ENCODE measurements at places on chromosomes 1 and 21. TPM values are rescaled to one million over a fixed set of nuclear protein-coding genes. Genes with fewer than 3 reads are reported as not detected.

- no peak for DNase-seq
Observed at GRCh38 chr1:166511761-166512160, 327.5 kb upstream of the POGK start.

DNA sequence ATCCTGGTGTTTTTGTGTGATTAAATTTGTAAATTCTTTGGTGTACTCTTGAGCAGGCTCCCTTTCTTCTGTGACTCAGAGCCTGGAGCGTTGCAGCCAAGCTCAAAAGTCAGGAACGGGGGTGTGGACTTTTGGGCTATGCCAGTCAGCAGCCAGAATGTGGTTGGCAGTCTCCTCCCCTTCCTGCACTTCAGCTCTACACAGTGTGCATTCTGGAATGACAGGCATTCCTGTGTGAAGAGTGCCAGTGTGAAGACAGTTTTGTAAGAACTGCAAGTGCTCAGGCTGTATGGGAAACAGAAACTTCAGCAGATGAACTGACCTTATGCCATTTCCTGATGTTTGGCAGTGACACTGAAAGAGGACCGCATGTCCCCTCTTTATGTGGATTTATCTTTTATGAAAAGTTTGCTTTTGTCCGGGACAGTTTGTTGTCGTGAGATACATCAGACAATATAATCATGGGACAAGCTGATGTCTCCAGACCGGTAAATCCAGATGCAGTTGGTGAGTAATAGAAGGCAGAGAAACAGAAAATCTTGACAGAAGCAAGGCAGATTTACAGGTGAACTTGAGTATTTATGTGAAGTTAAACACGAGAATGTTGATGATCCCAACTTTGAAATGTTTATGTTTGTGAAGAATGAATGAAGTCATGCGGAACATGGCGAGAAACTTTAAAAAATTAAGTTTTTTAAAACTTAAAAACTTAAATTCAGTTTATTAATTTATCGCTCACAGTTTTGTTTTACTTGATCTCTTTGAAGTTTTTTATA, 67.7 kb upstream of the RCC1 start:
- peak; percentile 92 for DNase-seq

GRCh38 chr1:167115655-167116054, 21.8 kb downstream of the STYXL2 start:
- no peak for DNase-seq

- DNase-seq: no peak
Observed at GRCh38 chr1:7519181-7519860, 251.8 kb upstream of the VAMP3 start.

Gene ZNF593OS
- polyA plus RNA-seq: not detected

Gene PIGK
- polyA plus RNA-seq: 12.7 TPM

DNA sequence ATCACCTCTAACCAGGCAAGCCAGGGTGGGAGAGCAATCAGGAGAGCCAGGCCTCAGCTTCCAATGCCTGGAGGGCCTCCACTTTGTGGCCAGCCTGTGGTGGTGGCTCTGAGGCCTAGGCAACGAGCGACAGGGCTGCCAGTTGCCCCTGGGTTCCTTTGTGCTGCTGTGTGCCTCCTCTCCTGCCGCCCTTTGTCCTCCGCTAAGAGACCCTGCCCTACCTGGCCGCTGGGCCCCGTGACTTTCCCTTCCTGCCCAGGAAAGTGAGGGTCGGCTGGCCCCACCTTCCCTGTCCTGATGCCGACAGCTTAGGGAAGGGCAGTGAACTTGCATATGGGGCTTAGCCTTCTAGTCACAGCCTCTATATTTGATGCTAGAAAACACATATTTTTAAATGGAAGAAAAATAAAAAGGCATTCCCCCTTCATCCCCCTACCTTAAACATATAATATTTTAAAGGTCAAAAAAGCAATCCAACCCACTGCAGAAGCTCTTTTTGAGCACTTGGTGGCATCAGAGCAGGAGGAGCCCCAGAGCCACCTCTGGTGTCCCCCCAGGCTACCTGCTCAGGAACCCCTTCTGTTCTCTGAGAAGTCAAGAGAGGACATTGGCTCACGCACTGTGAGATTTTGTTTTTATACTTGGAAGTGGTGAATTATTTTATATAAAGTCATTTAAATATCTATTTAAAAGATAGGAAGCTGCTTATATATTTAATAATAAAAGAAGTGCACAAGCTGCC, 19.8 kb downstream of the CSF1 start:
- no peak for DNase-seq

Gene PFKFB2
- 1.9 TPM for polyA plus RNA-seq

Gene PROK1
- not detected for polyA plus RNA-seq

GRCh38 chr1:203771901-203772301, 6.9 kb downstream of the LAX1 start:
- DNase-seq: no peak

Gene TXNIP
- polyA plus RNA-seq: 212 TPM

- DNase-seq: no peak
Observed at GRCh38 chr1:32754317-32755097, 51.9 kb upstream of the SYNC start.

Gene NES
- polyA plus RNA-seq: 15.0 TPM

Gene S100A11
- polyA plus RNA-seq: 1,278 TPM

DNA sequence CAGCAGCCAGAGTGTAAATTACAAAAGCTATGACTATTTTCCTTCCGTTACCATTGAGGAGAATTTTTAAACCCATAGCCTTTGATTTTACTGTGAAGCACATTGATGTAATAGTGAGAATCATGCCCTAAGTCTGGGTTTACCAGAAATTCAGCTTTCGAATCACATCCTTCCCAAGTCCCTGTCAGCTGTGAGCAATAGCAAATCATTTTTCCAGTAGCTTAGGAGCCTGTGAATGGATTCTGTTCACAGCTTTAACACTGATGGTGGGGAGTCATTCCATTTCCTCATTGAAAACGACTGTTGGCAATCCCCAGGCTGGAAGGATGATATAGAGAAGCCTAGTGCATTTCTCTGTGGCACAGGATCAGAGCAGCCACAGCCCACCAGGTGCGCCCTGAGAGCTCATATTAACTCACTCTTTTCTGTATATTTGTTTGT, 82.2 kb upstream of the C1orf105 start:
- no peak for DNase-seq

DNA sequence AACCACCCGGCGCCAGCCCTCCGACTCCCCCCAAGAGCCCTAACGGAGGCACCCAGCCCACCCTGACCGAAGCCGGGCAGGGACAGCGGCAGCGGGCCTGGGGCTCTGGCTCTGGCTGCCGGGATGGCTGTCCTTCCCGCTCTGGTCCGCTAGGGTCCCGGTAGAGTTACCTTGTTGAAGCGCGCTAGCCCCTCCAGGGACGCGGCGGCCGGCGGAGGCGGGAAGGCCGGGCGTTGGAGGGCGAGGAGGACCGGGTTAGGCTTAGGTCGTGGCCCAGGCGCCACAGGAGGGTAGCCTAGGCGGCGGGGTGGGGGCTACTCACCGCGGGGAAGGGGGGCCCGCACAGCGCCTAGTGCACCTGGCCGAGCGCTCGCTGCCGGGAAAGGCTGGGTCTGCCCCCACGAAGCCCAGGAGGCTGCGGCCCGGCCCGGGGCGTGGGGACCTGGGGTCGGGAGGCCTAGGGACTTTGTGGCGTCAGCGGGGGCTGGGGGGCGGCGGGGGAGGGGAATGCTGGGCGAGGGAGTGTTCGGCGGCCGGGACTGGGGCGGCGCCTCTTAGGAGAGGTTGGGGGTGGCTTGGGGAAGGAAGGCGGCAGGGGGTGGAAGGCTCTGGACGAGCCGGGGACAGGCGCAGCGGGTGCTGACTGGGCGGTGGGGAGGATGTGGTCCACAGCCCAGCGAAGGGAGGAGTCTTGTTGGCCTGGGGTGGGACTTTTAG, at the start of gene TRIM17:
Gene TRIM17, minus strand, starts transcription at position 645 of the 717 bp plus-strand sequence. CDS start 1,789 bp downstream, outside the sequence.
- DNase-seq: no peak

Gene PRDM15
- 4.5 TPM for polyA plus RNA-seq

DNA sequence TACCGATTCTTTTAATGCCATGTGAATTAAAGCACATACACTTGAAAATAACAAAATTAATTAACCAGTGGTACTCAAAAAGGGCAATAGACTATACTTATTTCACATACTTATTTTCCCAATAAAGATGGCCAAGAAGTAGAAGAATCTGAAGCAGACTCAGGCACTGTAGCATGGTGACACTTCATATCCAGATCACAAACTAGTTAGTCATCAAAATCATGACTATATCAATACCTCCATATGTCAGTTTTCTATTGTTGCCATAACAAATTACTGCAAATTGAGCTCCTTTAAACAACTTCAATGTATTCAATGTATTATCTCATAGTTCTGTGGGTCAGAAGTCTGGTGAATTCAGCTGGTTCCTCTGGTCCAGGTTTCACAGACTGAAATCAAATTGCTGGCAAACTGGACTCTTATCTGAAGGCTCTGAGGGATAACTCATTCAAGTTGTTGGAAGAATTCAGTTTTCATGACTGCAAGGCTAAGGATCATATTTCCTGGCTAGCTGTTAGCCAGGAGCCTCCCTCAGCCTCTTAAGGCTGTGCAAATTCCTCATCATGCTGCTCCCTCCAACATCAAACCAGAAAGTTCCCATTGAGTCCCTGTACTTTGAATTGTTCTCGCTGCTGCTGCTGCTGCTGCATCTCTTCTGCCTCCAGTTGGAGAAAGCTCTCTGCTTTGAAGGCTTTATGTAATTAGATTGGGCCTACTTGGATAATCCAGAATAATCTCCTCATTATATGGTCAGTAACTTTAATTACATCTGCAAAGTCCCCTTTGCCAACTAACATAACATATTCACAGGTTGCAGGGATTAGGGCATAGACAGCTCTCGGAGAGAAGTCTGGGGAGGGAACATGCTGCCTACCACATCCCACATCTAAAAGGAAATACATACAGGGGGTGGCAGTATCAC, 91.5 kb downstream of the MRPL39 start:
- DNase-seq: no peak

GRCh38 chr1:32052887-32053286, 19.9 kb upstream of the TMEM39B start:
- DNase-seq: no peak

- DNase-seq: no peak
Observed at GRCh38 chr1:175508320-175509110, 234.9 kb downstream of the TNR start.

Gene USP16
- polyA plus RNA-seq: 21.6 TPM

DNA sequence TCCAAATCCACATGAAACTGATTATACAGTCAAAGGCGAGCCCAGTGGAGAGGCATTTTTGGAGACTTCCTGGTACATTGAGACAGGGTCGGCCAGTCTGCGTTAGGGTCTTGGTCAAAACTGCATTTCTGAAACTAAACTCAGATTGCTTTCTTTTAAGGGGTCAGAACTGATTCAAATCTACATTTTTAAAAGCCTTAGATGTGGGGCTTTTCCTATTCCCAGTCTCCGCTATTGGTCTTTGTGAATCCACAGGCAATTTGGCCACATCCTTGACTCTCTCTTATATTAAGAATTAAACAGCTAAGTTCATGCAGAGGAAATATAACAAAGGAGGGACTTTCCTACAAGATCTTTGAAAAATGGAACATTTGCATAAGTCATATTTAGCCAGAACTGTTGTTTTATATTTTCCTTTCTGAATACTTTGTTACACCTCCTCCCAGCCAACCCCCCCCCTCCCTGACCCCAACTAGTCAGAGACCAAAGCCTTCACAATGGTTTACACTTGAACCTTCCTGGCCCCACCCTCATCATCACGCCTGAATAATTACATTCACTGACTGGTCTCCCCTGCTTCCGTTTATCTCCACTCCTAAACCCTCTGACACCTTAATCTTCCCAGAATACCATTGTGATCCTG, 30.9 kb downstream of the SELL start:
- DNase-seq: no peak

Gene HLX
- 4.2 TPM for polyA plus RNA-seq

Data from BJ (cell line).